OCI-LY7 (cell line): ENCODE measurements at places on chromosomes 2 and 18.
A peak's percentile ranks its signal among the peaks of the same experiment; 100 is the strongest.

DNA sequence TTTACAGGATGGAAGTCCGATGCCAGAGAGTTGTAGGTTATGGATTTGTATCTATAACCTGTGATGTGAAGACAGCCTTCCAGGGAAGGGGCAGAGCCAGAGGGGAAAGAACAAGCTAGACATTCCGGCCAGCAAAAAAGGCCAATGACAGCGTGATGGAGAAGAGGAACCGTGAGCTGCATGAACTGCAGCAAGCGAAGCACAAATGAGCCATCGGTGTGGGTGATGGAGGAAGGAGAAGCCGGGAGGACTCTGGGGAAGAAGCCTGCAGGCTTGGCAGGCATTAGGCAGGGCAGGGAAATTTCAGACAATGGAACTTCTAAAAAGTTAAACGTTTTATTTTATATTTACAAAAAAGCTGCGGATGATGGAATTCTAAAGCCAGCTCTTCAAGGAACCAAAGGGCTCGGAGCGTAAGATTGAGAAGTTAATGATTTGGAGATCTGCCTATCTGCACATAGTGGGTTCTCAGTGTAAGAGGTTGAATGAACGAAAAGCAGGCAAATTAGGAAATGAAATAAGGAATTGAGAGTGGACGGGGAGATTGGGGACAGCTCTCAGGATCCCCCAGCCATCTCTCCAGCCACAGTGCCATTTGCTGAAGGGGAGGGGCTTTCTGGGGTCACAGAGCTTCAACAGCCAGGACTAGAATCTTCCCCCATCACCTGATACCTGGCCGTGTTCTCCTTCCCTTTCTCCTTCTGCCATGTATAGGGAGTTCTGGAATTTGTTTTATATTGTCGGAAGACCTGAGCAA, 28.4 kb downstream of the NGEF start:
- DNase-seq: no peak

DNA sequence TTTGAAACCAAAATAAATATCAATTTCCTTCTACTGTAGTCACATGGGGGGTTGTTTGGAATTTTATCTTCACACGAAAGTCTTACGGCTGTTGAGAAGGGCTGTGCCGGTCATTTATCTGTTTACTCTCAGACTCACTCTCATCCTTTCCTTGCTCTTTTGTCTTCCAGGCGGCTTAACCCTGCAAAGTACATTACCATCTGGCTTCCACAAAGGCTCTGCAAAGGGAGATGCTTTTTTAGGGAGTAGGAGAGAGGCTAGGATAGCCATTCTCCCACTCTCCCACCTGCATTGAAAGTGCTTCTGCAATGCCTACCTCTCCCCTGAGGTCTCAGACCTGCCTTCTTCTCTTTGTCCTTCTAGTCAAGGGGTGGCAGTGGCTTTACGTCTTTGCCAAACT, 247.6 kb downstream of the MEIS1 start:
- no peak for DNase-seq

- DNase-seq: no peak
Observed at GRCh38 chr2:171287036-171287571, 126.4 kb upstream of the TLK1 start.

- no peak for DNase-seq
Observed at GRCh38 chr18:8367217-8367988, 241.8 kb upstream of the RAB12 start.

GRCh38 chr2:101722864-101723263, 25.4 kb downstream of the MAP4K4 start:
- no peak for DNase-seq

GRCh38 chr2:55022476-55022875, 27.8 kb downstream of the RTN4 start:
- no peak for DNase-seq

DNA sequence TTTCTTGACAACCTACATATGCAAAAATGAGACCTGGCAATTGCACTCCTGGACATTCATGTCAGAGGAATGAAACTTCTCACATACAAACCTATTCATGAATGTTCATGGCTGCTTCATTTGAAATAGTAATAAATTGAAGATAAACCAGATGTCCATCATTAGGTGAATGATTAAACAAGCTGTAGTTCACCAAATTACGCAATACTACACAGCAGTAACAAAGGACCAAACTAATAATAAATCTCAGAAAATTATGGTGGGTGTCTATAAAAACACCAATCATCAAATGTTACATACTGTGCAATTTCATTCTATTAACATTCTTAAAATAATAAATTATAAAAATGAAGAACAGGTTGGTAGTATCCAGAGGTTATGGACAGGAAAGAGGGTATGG, 13.5 kb downstream of the DOK6 start:
- DNase-seq: no peak

- no peak for DNase-seq
Observed at GRCh38 chr2:112959109-112959812, 18.5 kb upstream of the IL36G start.

GRCh38 chr2:187509667-187510417, 44.4 kb downstream of the TFPI start:
- no peak for DNase-seq

GRCh38 chr2:216678813-216679657, 16.3 kb downstream of the IGFBP5 start:
- no peak for DNase-seq

DNA sequence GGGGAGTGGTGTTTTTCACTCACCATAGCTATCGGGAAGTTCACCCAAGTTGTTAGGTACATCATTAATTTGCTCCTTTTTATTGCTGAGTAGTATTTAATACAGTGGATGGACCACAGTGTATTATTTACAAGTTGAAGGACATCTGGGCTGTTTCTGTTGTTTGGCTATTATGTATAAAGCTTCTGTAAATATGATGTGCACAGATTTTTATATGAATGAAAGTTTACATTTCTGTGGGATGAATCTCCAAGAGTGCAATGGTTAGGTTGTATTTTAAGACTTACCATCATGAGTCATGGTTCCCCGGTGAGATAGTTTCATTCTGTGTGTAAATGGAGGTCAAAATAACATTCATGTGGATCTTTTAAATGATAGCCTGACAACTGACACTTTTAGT, 337.4 kb downstream of the PTPRM start:
- DNase-seq: no peak

GRCh38 chr2:6342273-6342920, 523.3 kb downstream of the CMPK2 start:
- peak; percentile 94 for DNase-seq

- DNase-seq: no peak
Observed at GRCh38 chr18:31203096-31203793, 40.6 kb upstream of the DSC1 start.

GRCh38 chr2:170530284-170530745, 184.8 kb upstream of the SP5 start:
- no peak for DNase-seq

- no peak for DNase-seq
Observed at GRCh38 chr2:95314598-95314963, 17.4 kb downstream of the KCNIP3 start.

DNA sequence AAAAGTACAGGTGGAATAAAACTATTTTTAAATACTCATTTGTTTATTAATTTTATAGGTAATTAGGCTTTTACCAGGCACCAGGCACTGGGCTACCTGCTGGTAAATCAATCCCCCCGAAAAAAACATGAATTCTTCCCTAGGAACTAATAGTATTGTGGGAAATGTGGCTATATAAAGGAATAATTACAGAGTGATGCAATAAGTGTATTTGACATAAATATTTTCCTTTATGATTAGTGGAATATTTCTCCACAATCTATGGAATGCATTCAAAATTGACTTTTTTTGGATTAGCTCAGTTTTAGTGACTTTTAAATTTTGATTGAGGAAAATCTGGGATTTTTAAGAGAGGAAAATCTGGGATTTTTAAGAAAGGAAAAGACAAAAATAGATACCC, 109.7 kb upstream of the BZW1 start:
- no peak for DNase-seq

GRCh38 chr2:15546297-15547098, 14.6 kb downstream of the NBAS start:
- DNase-seq: no peak

- peak; percentile 45 for DNase-seq
Observed at GRCh38 chr2:119366161-119366648, 429 bp downstream of the C2orf76 start.

- no peak for DNase-seq
Observed at GRCh38 chr2:200976710-200977109, 13.2 kb upstream of the ORC2 start.
